ENCODE measurements at places on chromosomes 4 and X. TPM values are rescaled to one million over a fixed set of nuclear protein-coding genes. Genes with fewer than 3 reads are reported as not detected.
A peak's percentile ranks its signal among the peaks of the same experiment; 100 is the strongest.

DNA sequence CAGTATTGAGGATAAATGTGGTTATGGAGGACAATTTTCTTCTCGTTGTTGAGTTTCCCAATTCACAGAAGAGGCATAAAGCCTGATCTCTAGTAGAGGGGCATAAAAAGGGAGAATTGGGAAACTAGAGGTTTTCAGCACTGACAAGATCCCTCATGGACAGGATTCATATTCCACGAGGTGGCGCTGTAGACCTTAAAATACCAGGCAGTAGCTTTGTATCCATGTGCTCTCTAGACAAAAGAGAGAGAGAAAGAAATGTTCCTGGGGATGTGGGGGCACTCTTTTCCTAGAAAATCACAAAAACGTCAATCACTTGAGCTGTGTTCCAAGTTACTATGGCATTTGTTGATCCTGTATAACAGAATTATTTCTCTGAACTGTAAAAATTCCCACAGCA, 128.3 kb downstream of the MAGEE1 start:
- no peak for DNase-seq

DNA sequence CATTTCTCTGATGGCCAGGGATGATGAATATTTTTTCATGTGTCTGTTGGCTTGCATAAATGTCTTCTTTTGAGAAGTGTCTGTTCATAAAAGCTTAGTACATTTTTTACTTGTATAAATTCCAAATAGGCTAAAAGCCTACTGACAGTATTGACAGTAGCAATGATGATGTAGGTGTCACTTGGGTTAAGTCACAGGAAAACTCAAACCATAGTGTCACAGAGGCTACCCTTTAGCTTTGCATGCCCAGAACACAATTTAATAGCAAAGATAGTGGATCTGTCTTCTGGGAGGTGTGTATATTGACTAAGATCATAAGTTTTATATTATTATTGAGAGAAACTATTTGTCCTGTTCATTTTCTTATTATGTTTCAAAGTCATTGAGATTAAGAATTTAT, 8.1 kb downstream of the RP2 start:
- no peak for DNase-seq

DNA sequence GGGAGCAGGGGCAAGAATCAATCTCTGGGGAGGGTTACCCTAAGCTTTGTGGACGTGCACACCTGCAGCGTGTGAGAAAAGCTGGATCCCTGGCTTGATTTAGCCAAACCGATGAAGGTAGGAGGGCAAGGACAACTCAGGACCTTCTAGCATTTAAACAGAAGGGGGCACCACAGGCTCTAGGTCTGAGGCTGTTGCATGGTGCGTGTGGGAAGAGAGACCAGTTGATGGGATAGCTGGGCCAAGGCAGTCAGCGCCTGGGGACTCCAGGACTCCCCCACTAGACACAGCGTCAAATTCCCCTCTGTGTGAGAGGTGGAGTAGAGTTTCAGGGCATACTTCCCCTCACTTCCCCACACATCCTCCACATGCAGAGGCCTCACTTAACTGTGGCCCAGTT, 4.3 kb downstream of the GABRQ start:
- DNase-seq = no peak

DNA sequence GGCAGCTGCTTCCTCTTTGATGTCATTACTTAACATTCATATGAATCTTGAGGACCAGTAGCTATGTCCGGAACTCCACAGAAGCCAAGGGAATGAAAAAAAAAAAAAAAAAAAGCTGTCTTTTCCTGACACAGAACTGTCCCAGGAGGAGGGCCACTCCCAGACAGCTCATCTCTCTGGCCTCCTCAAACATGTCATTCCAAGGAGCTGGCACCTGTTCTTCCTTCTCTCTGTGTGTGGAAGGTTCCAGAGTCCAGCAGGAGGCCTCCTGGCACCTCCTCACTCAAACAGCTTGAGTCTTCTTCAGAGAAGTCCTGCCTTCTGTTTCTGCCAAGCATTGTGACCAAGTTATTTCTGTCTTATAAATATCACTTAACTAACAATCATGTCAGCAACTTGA, 458.5 kb downstream of the AFF2 start:
- no peak for DNase-seq

DNA sequence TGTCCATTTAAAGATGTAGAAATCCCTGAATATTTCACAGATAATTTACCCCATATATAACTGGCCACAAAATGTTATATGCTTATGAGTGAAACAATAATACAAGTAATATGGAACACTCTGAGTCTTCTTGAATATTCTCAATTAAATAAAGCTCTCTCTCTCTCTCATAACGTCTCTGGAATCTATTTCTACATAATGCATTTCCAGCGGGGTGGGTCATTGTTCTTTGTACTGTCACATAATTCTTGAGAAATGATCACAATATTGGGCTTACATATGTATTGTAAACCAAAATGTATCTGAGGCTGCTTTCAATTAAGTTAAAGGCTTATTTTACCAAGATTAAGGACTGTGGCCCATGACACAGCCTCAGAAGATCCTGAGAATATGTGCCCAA, 596.3 kb downstream of the FAT4 start:
- DNase-seq = no peak

- DNase-seq = no peak
Measured at GRCh38 chrX:149003863-149004660, 501.0 kb downstream of the IDS start.

DNA sequence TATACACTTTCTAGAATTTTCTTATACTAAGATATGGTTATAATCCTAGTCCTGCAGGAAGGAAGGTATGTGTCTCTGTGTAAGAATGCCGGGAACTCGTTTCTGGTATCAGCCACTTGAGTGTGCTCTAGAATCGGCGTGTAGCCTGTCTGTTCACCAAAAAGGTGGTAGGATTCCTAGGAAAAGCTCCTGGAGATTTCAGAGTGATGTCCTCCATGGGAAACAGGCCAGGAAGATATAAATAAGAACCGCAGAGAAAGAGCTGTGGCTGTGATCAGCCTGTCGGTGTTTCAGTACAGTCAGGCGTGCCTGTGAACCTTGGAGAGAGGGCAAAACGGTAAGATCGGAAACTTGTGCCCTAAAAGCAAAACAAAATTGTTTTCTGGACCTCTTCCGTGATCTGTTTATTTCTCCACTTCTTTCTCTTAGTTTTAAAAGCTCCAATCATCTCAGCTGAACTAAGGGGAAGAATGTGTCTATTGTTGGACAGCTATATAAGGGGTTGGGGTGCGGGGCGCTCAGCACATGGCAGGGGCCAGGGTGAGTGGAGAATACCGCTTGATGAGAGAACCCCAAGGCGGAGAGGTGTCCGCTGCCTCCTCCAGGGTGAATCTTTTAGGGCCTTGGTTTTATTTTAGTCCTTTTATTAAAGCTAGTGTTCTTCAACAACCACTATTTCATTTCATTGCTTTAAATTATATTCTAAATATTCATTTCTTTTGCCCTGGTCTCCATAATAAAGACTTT, 303.8 kb upstream of the TENM3 start:
- DNase-seq = no peak

DNA sequence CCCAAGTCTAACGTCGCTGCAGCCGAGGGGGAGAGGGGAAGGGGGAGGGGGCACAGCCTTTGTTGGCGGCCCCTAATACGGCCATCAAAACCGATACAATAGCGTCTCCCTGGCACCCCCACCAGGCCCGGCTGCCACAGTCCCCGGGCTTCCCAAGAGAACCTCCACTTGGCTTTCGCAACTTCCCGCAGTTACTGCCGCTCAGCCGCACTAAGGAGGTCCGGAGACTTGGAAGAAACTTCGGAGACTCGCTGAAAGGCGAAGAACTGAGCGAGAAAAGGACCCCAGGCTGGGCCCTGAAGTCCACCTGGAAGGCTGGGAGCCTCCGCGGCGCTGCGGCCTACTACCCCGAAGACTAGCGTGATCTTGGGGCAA, 2.8 kb downstream of the NKX6-1 start:
- no peak for DNase-seq

GRCh38 chr4:12403175-12403574, 974.5 kb upstream of the HS3ST1 start:
- DNase-seq = no peak

- DNase-seq = no peak
Measured at GRCh38 chr4:1375761-1376322, 28.8 kb downstream of the UVSSA start.

DNA sequence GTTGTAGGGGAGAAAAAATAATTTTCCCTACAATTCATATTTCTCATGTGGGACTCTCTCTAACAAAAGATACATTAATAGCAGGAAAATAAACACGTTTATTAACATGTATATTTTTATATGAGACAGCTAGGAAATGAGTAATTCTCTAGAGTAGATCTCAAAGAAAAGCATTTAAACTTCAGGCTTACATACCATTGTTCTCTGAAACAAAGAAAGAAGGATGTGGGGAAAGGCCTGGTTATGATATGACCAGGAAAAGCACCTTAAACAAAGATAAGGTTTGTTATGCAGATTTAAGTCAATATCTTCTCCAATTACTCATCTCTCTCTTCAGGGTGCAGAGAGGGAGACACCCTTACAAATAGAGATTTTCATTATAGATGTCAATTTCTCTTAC, 131.3 kb downstream of the SLC7A11 start:
- no peak for DNase-seq

DNA sequence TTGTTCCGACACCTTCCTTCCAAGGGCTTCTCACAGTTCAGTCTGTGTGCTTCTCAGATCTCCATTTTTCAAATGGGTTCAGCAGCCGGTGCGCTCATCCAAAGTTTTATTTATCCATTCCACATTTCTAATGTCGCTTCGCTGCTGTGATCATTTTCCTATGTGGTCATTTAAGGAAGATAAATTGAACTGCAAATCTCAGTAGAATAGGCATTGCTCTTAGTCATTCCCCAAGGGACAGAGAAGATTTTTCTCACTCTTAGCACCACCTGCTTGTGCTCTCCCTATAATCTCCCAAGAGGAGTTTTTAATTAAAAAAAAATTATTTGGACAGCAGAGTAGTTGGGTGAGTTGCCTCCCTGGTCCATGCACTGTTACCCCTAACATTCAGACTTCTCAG, 278.9 kb upstream of the GATB start:
- no peak for DNase-seq

DNA sequence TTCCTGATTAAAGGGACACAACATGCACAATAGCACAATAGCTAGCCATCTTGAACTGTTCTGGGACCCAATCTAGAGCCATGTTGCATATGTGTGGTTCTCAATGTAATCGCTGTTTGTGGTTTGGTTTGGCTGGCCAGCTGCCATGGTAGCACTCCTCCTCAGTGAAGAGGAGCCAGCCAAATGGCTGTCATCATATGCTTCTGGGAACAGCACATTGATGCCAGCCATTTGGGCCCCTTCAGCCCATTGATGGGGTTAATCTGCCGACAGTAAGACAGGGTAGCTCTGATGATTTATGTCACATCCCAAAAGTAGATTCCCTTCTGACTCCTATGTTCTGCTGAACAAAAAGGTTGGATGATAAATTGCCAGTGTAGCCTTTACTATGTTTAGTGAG, 48.5 kb downstream of the AWAT2 start:
- no peak for DNase-seq

- peak; percentile 89 for DNase-seq
Measured at GRCh38 chr4:184538023-184538599, 63.8 kb upstream of the IRF2 start.

DNA sequence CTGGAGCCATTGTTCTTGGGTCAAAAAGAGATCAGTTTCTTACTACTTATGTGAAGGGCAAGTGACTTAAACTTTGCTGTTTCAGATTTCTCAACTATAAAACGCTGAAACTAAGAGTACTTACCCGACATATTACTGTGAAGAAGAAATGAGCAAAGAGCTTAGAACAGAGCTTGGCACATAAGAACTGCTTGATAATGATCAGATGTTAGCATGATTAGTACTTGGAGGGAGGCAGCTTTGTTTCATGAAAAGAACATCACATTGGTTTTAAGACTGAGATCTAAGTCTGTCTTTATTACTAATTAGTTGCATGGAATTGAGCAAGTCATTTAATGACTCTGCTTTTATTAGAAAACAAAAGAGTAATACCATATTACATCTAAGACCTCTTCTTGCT, 169.1 kb downstream of the ARHGAP24 start:
- DNase-seq = no peak

DNA sequence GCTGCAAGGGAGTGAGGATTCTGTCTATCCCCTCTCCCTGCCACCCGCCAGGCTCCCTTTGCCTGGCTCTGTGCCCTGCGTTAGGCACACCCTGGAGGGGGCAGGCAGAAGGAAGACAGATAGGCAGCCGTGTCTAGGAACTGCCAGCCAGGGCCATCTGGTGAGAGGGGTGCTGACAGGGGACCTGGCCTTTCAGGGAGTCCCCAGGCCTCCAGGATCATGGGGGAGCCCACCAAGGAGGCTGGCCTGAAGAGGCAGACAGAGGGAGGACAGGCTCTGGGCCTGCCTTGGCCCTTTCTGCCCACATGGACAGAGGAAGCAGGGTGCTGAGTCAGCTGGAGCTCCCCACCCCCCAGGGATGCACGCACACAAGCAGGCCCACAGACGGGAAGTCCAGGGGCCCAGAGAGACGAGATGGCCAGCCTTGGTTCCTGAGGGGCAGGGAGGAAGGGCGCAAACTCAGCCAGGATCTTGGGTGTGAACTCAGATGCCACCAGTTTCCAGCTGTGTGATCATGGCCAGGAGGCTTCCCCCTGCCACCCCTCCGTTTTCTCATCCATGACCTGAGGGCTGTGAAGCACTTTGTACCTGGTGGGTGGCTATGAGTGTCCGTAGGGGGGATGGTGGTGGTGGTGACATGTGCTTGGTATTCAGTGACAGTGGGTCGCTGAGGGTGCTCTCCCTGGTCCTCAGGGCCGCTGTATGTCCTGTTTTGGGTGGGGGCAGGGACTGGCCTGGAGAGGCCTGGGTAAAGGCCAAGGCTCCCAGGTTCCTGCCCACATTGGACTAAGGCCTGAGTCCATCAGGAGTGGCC, 1.8 kb downstream of the SH3BP2 start:
- DNase-seq = peak; percentile 58

- no peak for DNase-seq
Measured at GRCh38 chrX:42000836-42001235, 77.5 kb upstream of the CASK start.

- no peak for DNase-seq
Measured at GRCh38 chrX:147626605-147627004, 285.1 kb upstream of the FMR1 start.

Gene AGA
- total RNA-seq = not detected

Gene PLP1
- 4.4 TPM for total RNA-seq

Gene DNAAF6
- total RNA-seq = not detected

Gene SSX4B
- total RNA-seq = not detected

Gene IDUA
- 78.6 TPM for total RNA-seq

Gene TACC3
- total RNA-seq = 175 TPM
